Stimulated activated CD4-positive, alpha-beta T cell treated with anti-CD3 and anti-CD28 coated beads, Interleukin-4, amount 100 ng/mL, for 4 hours (primary cell): ENCODE measurements at places on chromosomes 13 and 19.

DNA sequence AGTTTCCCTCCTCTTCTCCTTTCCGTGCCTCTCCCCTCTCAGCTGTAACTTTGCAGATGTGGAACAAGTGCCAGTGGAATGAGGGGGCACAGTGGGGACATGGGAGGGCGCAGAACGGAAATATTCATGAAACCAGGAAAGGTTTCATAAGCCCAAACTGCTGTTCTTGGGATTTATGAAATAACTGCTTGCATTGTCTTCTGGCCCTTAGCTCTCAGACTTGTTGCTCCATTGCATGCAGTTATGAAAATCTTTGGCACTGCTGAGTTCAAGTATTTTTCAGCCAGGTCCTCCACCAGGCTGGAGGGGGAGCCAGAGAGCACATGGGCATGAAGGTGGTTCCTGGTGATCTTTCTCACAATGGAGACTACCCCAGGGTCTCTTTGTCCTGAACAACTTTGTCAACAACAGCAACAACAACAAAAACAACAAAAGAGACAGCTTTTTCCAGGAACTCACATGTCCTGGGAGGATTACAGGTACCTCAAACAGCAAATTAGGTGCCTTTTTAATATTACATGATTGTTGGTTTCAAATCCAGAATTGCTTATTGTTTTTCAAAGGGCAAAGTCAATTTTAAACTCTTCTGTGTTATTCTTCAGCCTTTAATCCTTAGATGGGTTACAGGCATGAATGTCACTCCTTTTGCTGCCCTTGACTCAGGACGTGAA is 1.5 kb downstream of the RGCC start:
- DNase-seq: peak; percentile 53

DNA sequence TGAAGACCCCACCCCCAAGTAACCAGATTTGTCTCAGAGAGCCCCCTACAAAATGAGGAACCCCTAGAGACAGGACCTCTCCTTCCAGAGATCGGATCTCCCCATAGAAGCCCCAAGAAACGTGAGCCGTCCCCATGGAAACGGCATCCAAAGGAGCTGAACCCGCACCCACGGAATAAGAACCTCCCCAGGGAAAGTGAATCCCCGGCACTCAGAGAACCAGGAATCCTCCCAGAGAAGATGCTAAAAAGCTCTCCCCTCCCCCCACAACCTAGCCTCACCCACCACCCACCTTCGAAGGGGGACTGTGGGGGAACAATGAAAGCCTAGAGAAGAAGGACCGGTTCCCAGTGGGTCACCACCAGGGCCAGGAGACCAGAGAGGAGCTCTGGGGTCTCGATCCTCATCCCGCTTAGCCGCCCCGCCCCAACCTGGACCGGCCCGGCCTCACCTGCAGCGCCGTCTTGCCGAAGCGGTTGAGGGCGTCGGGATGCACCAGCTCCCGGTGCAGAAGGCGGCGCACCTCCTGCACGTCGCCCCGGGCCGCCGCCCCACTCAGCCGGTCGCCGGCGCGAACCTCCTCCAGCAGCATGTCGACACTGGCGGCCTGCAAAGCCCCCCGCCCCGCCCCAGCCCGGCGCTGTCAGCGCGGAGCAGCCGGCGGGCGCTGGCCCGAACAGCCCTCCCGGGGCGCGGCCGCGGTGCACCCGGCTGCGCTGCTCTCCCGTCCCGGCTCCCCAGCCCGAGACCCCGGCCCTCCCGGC is 535 bp downstream of the CDKN2D start:
- DNase-seq: peak; percentile 45

DNA sequence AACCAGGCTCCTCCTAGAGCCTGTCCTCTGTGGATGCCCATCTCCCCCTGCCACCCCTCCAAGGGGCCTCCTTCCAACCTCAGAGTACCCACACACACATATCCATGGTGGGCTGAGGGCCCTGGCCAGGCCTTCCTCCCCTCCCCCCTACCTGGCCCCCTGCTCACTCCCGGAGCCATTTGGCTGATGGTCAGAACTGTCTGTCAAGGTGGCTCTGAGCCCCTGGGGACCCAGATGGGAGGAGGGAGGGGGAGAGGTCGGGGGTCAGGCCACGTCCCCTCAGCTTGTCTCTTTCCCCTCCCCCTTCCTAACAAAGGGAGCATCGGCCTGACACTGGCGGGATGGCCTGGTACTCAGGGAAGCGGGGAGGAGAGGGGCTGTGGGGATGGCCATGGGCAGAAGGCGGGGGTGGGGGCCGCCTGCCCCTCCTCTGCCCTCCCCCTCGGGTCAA is 18.7 kb upstream of the POU2F2 start:
- DNase-seq: no peak

DNA sequence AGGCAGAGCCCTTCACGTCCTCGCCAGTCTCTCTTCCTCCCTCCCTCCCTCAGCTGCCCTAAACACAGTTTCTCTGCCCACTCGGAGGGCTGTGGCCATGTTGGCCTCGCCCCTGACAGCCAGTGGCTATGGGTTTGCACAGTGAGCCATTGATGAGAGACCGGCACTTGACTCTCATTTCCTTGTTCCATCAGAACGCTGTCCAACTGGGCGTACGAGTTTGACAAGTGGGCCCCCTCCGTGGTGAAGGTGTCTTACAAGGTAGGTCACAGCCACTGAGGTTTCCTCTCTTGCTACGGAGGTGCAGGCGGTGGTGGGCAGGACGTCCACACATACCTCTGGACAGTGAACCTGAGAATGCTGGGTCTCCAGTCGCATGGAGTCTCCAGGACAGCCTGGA is 57.9 kb downstream of the SMARCA4 start:
- no peak for DNase-seq

- DNase-seq: no peak
Observed at GRCh38 chr13:50451609-50452008, 391.9 kb downstream of the DLEU7 start.

DNA sequence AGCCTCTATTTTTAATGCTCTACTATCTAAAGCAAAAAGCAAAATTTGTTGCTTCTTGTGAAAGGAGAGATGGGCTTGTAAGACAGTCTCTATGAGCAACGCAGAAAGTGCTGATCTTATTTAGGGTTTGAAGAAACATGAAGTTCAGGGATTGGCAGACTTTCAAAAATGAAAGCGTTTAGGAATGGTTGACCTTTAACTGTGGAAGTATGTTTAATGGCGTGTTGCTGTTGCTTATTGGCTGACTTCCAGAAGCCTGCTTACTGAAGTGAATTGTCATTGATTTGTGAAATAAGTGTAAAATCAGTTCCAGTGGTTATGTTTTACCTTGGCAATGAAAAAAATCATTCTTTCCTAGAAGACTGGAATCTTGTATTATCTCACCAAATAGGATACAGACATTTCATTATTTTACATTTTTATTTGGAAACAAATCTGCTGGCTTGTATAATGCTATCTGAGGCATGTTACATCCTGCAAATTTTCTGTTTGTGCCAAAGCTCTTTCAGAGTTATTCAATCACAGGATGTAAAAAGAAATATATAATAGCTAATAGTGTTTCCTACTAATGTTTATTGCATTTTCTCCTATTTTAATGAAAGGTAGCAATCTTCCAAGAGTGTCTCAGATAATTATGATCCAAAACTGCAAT is 221.3 kb upstream of the SLITRK6 start:
- no peak for DNase-seq

DNA sequence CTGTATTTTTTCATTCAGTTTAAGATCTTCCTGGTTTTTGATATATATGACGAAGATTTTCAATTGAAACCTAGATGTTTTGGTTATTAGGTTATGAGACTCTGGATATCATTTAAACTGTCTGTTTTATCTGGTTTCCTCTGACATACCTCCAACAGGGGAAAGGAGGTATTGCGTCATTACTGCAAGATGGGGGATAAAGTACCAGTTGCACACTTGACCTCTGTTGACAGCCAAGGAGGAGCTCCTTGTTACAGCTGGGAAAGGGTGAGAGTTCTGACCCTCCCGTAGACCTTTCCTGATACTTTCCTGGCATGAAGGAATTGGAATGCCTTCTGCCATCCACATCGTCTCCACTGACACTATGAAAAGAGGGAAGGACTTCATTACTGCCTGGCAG is 82.0 kb upstream of the SHISA2 start:
- no peak for DNase-seq

- no peak for DNase-seq
Observed at GRCh38 chr19:22603518-22604440, 30.3 kb upstream of the ZNF492 start.

GRCh38 chr19:16714702-16715287 is 4.9 kb upstream of the NWD1 start:
- DNase-seq: peak; percentile 8

DNA sequence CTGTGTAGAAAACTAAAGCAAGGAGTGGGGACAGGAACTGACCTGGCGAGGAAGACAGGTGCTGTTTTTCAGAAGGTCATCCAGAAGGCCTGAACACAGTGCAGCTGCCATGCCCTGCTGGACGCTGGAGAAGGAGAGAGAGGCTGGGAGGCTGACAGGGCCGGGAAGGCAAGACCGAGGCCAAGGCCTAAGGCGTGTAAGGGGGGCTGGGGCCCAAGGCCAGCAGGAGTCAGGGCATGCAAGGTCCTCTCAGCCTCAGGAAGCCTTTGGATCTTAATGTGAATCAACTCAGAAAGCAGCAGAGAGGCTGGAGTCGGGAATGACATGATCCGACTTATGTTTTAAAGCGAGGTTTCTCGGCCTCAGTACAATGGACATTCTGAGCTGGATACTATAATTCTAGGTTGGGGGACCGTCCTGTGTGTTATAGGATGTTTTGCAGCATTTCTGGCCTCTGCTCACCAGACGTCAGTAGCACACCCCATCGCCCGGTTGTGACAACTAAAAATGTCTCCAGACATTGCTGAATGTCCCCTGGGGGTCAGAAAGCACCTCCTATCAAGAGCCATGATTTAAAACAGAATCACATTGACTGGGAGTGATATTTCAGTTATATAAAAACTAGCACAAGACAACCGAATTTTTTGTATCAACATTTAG is 530.4 kb downstream of the MYO16 start:
- no peak for DNase-seq

GRCh38 chr13:90732049-90732448 is 615.4 kb upstream of the MIR17HG start:
- DNase-seq: no peak

DNA sequence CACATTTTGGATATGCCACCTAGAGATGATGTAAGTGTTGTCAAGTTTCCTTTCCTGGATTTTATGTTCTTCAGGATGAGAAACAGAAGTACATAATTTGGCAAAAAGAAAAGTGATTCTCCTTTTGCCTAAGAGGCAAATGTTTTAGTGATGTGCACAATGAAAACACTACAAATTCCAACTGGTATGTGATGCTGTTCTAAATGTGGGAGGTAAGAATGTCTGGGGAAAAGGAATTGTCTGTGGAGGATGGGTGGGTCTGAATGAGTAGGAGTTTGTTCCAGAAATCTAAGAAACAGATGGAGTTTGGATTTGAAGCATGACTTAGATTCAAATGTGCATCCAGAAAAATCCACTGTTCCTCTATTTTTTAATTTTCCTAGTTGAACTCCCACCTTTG is 473.6 kb upstream of the SPRY2 start:
- no peak for DNase-seq

DNA sequence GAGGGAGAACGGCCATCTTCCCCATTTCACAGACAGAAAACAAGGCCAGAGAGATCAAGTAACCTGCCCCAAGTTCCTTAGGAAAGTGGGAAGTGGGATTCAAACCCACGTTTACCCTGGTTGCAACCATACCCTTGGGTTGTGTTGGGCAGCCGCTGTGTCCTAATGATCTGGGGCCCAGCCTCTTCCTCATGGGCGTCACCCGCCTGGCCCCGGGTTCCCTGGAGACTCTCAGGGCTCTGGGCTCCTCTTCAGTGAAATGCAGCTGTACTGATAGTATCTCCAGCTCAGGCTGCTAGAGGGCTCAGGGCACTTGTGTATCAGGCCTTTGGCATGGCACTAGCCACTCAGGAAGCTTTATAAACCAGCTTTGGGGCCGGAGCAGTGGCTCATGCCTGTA is 9.8 kb downstream of the TMED1 start:
- DNase-seq: no peak

- no peak for DNase-seq
Observed at GRCh38 chr13:35714588-35715377, 238.3 kb upstream of the MAB21L1 start.

DNA sequence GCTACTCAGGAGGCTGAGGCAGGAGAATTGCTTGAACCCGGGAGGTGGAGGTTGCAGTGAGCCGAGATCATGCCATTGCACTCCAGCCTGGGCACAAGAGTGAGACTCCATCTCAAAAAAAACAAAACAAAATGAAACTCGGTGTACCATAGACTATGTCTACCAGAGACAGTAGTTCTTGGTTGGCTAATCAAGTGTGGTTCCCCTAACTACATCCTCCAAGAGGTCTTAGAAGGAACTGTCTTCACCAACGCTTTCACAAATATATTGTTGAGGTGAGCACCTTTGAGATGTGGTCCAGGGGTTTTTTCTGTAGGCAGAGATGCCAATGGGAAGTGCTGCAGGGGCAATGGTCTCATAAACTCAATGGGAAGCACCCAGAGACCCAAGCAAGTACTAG is 48.0 kb downstream of the RFC3 start:
- no peak for DNase-seq

GRCh38 chr19:52566588-52566987 is 3.5 kb upstream of the ZNF701 start:
- no peak for DNase-seq

DNA sequence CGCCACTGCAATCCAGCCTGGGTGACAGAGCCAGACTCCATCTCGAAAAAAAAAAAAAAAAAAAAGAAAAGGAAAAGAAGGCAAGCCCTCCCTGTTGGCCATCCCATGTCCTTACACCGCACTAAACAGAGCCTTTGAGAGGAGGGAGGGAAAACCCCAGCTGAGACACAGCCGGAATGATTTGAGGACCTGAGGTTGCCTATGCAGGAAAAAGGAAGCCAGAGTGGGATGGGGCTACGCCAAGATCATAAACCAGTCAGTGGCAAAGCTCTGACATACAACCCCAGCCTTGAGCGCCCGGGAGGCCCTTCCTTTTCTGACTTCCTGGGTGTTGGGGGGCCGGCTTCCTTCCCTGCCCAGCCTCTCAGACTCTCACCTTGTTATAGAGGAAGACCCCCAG is 12.5 kb upstream of the CHERP start:
- DNase-seq: no peak

- DNase-seq: no peak
Observed at GRCh38 chr13:111962431-111962891, 104.5 kb upstream of the SOX1 start.

- peak; percentile 5 for DNase-seq
Observed at GRCh38 chr19:52600639-52601024, 30.5 kb downstream of the ZNF701 start.

DNA sequence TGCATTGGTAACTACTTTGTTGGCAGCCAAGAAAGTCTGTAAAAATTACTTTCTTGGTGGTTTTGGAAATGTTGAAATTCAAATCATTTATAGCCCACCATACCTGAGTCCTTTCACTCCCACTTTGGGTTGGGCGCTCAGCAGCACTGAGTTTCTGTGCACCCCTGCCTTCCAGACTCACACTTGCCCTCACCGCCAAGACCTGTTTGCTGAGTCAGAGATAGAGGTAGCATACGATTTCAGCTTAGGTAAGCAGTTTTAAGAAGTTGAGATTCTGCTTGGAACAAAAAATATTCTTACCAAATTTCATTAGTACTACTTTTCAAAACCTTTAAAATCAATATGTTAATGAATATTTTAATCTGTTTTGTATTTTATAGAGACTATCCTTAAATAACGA is 12.6 kb downstream of the MPHOSPH8 start:
- no peak for DNase-seq
